ENCODE measurements at places on chromosomes 7 and 10. TPM values are rescaled to one million over a fixed set of nuclear protein-coding genes. Genes with fewer than 3 reads are reported as not detected.

DNA sequence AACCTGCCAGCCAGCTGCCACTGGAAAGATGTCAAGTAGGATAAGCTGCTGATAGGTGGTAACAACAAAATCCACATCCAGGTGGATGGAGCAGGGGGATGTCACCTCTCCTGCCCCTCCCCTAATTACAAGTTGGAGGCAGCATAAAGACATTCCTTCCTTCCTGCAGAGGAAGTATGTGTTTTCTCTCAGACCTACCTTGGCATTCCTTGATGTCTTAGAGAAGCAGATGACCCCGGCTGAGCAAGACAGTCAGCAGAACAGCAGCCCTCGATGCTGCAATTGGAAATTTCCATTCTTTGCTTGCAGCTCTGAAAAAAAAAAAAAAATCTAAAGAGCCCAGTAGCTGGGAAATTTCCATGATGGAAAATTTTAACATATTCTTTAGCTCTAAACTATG, 137.5 kb upstream of the MKLN1 start:
- no peak overlapping the region for H3K4me3 ChIP-seq
- DNase-seq = no peak
- peaks cover 26% of the 10 kb centered on the region for H3K4me1 ChIP-seq
- H3K27me3 ChIP-seq = no peaks in the 10 kb centered on the region
- no peaks in the 10 kb centered on the region for H3K36me3 ChIP-seq

DNA sequence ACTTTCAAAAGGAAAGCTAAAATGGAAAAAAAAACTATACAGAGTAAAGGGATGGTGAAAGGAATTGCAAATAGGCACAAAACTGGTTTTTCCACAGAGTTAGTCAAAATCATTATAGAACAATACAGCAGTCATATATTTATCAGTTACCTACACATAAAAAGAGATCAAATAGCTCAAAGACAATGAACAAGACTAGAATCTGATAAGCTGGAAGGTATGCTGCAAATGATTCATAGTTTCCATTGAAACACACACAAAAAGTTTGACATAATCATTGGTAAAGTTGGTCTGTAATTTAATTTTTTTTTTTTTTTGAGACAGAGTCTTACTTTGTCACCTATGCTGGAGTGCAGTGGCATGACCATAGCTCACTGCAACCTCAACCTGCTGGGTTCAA, 92.4 kb upstream of the SGCE start:
- no peak overlapping the region for H3K4me3 ChIP-seq
- no peaks in the 10 kb centered on the region for H3K36me3 ChIP-seq
- no peak overlapping the region for H3K27ac ChIP-seq
- H3K4me1 ChIP-seq = no peaks in the 10 kb centered on the region

GRCh38 chr7:44980393-44981034, 1.7 kb upstream of the MYO1G start:
- DNase-seq = no peak
- H3K4me1 ChIP-seq = peaks cover 37% of the 10 kb centered on the region
- H3K4me3 ChIP-seq = no peak overlapping the region

DNA sequence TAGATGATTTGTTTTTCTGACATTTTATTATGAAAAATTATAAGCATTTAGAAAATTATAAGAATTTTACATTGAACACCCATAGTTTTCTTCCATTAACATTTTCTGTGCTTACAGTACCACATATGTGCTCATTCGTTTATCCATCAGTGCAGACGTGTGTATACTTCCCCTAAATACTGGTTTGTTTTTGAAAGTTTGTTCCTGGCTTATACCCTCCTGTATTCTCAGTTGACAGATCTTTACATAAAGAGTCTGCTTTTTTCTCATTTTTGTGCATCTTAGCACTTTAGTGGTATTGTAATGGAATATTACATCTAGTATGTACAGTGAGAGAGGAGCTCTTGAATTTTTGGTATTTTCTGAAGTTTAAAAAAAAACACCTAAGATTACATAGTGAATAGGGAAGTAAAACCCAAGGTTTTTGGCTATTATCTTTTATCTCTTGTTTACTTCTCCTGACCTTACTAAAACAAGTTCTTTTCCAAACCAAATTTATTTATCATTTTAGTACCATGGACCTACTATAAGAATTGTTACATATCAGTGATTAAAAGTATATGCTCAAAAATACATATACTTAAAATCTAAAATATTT, 8.1 kb downstream of the DLD start:
- peaks cover 23% of the 10 kb centered on the region for H3K4me1 ChIP-seq
- no peak for DNase-seq
- no peak overlapping the region for H3K4me3 ChIP-seq
- no peak overlapping the region for H3K27ac ChIP-seq
- no peaks in the 10 kb centered on the region for H3K27me3 ChIP-seq

GRCh38 chr7:47170516-47170915, 411.4 kb downstream of the TNS3 start:
- no peak for DNase-seq
- no peaks in the 10 kb centered on the region for H3K36me3 ChIP-seq
- H3K4me1 ChIP-seq = no peaks in the 10 kb centered on the region
- H3K27ac ChIP-seq = no peak overlapping the region

DNA sequence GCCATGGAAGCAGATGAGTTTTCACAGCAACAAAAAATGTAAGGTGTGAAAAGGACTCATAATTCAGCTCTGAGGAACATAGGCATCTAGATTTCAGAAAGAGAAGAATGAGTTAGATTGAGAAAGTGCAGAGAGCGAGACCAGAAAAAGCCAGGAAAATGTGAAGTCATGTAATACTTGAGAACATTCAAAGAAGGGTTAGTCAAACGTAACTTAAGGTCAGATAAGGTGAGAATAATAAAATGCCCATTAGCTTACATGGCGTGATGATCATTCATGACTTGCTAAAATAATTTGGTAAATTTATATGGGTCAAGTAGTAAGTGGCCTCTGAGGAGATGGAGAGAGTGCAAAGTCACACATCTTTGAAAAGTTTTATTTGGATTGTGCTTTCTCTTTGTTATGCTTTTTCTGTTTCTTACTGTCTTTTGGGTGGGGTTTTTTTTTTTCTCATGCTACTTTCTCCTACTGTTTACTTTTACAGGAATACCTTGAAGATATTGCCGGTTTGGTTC, 271.8 kb upstream of the NRG3 start:
- H3K4me3 ChIP-seq = no peak overlapping the region
- H3K27me3 ChIP-seq = no peaks in the 10 kb centered on the region
- H3K4me1 ChIP-seq = no peaks in the 10 kb centered on the region
- no peak for DNase-seq
- H3K27ac ChIP-seq = no peak overlapping the region
- no peaks in the 10 kb centered on the region for H3K36me3 ChIP-seq

GRCh38 chr7:102152672-102153598, 133.7 kb upstream of the SH2B2 start:
- no peak for DNase-seq
- H3K27ac ChIP-seq = no peak overlapping the region
- no peaks in the 10 kb centered on the region for H3K27me3 ChIP-seq
- no peaks in the 10 kb centered on the region for H3K36me3 ChIP-seq
- no peak overlapping the region for H3K4me3 ChIP-seq

DNA sequence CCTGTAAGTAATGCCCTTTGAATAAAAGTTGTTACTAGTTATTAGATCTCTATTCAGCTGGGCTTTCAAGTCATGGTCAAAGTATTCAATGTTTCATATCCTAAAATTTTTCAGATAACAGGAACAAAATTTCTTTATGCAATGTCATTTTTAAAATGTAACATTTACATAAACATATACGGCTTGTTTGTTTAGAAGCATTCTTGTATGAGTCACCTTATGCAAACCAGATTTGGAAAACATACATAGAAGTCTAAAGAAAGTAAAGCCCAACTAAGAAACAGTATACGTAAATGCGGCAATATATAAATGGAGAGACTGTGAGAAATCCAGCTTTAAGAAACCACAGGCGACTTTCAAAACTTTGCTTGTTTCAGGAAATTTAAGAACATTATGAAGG, 10.5 kb downstream of the TMEM168 start:
- H3K4me3 ChIP-seq = no peak overlapping the region
- H3K4me1 ChIP-seq = peaks cover 13% of the 10 kb centered on the region
- no peak overlapping the region for H3K27ac ChIP-seq
- no peaks in the 10 kb centered on the region for H3K27me3 ChIP-seq

GRCh38 chr10:88042160-88043100, 179.0 kb downstream of the PTEN start:
- peak overlapping the region; percentile 69 for H3K27ac ChIP-seq
- H3K4me1 ChIP-seq = peaks cover 31% of the 10 kb centered on the region
- no peak for DNase-seq
- H3K4me3 ChIP-seq = no peak overlapping the region

DNA sequence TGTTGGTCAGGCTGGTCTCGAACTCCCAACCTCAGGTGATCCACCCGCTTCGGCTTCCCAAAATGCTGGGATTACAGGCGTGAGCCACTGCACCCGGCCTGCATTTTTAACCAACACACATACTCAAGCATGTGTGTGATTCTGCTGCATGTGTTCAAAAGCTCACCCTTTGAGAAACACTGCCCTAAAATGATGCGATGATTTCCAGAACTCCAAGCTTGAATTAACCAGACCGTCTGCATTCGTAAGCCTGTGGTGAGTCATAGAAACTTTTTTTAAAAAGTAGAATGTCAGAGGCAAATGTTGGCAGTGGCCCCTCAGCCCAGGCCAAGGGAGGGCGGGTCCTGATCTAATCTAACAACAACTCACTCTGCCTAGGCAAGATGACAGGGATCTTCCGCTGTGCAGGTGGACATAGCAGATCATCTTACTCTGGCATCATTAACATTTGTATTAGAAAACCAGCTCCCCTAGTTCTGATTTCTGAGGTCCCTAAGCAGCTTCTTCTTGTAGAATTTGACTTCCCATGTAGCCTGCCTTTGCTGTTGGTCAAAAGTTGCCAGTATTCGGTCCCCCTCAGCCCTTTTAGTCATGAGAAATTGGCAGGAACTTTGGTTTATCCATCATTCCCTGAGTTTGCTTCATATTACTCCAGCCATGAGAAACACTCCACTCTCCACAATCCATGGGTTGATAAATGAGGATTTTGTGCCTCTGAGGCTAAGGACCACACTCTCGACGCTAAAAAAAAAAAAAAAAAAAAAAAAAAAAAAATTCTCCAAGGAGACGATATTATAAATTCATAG, 190.4 kb downstream of the SKIDA1 start:
- H3K36me3 ChIP-seq = no peaks in the 10 kb centered on the region
- H3K4me1 ChIP-seq = peaks cover 19% of the 10 kb centered on the region
- H3K27ac ChIP-seq = no peak overlapping the region
- no peak for DNase-seq
- no peak overlapping the region for H3K4me3 ChIP-seq
- H3K27me3 ChIP-seq = no peaks in the 10 kb centered on the region

- H3K4me1 ChIP-seq = peaks cover 33% of the 10 kb centered on the region
- no peaks in the 10 kb centered on the region for H3K36me3 ChIP-seq
- H3K27me3 ChIP-seq = no peaks in the 10 kb centered on the region
- H3K4me3 ChIP-seq = peak overlapping the region; percentile 77
- peak overlapping the region; percentile 91 for H3K27ac ChIP-seq
Observed at GRCh38 chr7:149147752-149148653, 750 bp downstream of the ZNF398 start.

DNA sequence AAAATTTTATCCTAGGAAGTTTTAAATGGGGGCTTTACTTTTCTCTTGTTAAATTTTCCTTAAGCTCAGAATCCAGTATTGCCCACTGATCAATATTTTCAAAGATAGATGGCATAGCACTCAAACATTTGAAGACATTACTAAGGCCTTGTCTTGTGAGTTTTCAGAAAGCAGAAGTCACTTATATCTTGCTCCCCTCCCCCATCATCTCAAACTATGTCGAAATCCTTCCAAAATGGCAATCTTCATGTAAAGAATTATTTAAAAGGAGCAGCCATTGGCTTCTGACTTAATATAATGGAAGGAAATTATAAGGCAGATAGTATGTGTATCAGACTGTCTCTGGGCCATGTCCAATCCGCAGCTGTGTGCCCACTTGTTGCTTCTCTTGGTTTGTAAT, 553.5 kb upstream of the C7orf33 start:
- no peak for DNase-seq
- no peaks in the 10 kb centered on the region for H3K36me3 ChIP-seq
- H3K4me1 ChIP-seq = no peaks in the 10 kb centered on the region

GRCh38 chr7:38748056-38748610, 117.0 kb upstream of the AMPH start:
- no peaks in the 10 kb centered on the region for H3K4me1 ChIP-seq
- H3K36me3 ChIP-seq = no peaks in the 10 kb centered on the region
- H3K4me3 ChIP-seq = no peak overlapping the region
- DNase-seq = no peak
- H3K27me3 ChIP-seq = no peaks in the 10 kb centered on the region

- no peak overlapping the region for H3K4me3 ChIP-seq
- no peak for DNase-seq
- no peaks in the 10 kb centered on the region for H3K27me3 ChIP-seq
- H3K27ac ChIP-seq = no peak overlapping the region
- H3K36me3 ChIP-seq = no peaks in the 10 kb centered on the region
Observed at GRCh38 chr10:110664483-110665420, 20.6 kb downstream of the RBM20 start.

TFPI2 gene
- 0.74 TPM for total RNA-seq

All from vagina (tissue), 2 donors.